ENCODE measurements at places on chromosomes 6 and 20.

- DNase-seq, result no peak
Measured at GRCh38 chr6:37021356-37022129, 16.1 kb downstream of the FGD2 start.

GRCh38 chr20:13552061-13552460 lies 86.7 kb downstream of the TASP1 start:
- no peak for DNase-seq

GRCh38 chr6:40598516-40598915 lies 11.4 kb upstream of the LRFN2 start:
- DNase-seq, result no peak

DNA sequence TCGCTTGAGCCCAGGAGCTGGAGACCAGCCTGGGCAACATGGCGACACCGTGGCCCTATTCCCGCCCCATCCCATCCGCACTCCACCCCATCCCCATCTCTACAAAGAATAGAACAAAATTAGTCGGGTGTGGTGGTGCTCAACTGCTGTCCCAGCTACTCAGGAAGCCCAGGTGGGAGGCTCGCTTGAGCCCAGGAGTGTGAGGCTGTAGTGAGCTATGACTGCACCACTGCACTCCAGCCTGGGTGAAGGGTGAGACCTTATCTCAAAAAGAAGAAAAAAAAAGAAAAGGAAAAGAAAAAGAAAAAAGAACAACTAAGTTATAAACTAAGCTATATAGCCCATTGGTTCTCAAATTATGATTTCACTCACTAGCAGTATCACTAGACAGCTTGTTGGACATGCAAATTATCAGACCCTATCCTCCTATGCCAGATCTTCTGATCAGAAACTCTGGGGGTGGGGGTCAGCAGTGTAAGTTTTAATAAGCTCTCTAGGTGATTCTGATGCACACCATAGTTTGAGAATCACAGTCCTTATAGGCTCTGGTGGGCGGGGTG lies 491 bp upstream of the ITCH start:
- DNase-seq, result no peak

DNA sequence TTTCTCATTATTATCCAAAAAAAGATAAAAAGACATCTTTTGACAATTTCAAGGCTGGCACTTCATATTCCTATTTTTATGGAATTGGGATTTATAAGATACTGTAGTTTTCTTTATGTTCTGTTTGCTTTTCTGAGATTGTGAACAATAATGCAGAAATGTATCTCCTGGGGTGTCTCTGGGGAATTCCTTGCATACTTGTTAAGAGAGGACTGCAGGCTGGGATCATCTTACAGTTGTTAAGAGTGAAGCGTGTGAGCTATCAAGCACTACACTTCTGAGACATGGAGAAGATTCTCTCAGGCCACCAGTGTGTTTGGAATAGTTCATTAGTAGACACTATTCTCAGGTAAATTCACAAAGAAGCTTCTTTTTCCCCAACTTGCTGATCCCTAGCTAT lies 963.3 kb upstream of the GJE1 start:
- DNase-seq, result peak; percentile 91

DNA sequence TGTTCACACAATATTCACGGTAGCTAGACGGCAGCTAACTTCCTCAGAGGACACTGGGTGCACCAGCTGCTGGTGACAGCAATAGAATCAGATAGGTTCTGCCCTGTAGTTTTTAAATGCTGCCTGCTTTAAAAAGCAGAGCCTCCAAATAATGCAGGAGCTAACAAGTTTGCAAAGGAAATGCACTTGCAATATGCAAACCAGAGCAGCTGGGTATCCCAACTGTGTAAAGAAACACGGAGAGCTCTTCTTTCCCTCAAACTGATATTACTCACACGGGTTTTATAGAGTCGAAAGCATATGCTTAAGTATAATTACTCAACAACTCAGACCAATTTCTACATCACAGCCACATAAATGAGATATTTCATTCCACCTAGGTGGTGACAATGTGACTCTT lies 432.7 kb downstream of the TFAP2A start:
- DNase-seq, result no peak

GRCh38 chr6:36430351-36430750 lies 12.3 kb downstream of the PXT1 start:
- DNase-seq, result no peak

DNA sequence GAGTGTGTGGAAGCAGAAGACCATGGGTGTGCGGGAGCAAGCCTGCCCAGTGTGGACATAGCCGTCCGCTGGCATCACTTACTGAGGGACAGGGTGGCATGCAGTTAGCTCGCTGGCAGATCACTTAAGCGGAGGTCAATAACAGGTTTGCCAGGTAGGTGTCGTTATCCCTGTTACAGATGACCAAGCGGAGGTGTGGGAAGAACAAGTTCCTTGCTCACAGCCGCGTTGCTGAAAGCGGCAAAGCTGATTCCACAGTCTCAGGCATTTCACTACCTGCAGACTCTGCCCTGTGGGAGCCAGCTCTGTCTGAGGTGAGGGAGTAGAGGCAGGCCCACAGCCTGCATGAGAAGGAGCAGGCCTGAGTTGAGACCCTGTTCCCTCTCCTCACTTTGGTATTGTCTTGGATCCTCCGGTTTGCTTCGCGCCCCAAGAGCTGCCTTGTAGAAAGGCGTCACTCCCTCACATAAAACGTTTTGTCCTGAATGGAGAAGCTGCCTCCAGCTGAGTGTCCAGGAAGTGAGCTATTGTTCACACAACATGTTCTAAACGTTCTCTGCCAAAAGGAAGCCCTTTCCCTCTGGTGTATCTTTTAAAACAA lies 96.9 kb downstream of the TCP11 start:
- no peak for DNase-seq

- DNase-seq, result no peak
Measured at GRCh38 chr6:143823548-143823947, 19.6 kb upstream of the LTV1 start.

GRCh38 chr6:125008261-125008703 lies 46.0 kb downstream of the RNF217 start:
- no peak for DNase-seq

GRCh38 chr6:168919470-168920179 lies 334.0 kb downstream of the THBS2 start:
- no peak for DNase-seq

DNA sequence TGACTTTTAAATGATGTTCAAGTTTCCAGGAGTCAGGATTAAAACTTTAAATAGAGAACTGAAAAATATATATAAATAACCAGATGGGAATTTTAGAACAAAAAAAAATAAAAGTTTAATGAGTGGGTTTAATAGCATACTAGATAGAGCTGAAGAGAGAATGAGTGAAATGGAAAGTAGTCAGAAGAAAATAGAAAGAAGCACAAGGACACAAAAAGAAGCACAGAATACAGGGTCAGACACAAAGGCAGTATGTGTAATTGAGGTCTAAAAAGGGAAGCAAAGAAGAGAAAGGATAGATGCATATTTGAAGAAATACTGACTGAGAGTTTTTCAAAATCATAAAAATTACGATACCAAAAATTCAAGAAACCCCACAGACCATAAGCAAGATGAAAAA lies 159.8 kb upstream of the FERMT1 start:
- DNase-seq, result no peak

- no peak for DNase-seq
Measured at GRCh38 chr6:123966618-123967017, 163.0 kb downstream of the NKAIN2 start.

DNA sequence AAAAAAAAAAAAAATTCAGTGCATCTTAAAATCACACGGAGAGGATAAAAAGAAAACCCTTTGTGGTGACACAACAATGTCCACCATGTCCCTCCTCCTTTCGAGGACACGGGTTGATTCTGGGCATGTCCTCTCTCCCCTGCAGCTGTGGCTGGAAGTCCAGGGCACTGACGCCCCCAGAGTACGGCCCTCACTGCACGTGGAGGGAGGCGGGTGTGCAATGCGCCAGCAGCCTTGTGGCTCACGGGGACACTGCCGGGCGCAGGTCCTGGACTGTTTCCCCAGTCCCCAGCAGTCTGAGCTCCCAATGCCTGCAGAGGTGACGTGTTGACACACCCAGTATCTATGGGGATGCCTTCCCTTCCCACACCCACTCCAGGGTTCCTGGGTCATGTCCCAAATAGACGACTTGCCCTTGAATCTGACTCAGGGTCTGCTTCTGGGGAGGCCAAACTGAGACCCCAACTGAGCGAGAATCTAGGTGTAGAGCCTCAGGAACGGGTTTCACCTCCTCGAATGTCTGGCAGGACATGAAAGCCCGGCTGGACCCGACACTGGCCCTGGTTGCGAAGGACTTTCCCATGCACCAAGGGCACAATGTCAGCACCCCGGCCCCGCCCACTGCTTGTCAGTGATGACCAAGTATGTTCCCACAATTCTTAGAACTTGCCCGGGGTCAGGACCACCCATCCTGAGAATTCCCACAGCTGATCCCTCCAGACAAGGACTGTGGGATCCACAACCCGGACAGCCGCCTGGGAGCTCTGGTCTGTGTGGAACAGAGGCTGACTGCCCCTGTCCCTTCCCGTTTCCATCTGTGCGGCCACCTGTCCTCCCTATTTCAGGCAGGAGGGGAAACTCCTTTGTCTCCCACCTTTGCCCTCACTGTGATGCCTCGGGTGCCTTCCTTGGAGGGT lies 425.1 kb upstream of the SULF2 start:
- no peak for DNase-seq

DNA sequence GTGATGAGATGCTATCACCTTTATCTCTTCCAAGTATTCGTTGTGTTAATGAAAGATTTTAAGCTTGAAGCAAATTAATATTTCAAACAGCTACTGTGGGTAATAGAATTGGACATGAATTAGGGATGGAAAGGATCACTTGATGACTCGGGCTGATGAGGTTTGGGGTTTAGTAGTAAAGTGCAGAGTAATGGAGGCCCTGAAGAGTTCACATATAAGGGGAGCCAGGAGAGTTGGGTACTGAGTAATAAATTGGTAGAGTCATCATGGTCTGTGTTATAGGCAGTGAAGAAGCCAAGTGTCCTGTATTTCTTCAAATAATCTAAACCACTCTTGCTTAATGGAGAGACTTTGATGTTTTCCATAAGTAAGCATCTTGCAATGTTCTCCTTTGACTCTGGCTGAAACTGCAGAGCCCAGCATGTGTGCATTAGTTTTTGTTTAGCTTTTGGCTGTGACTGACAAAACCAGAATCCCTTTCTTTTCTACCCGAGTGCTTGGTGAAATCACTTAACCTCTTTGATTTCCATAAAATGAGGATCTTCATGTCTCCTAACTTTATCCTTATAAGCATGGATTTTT lies 57.6 kb downstream of the L3MBTL3 start:
- no peak for DNase-seq

- DNase-seq, result no peak
Measured at GRCh38 chr6:126111327-126111726, 125.0 kb downstream of the TRMT11 start.

- DNase-seq, result peak; percentile 76
Measured at GRCh38 chr20:35171753-35172433, at the start of gene PROCR. PROCR (plus strand) TSS chr20:35172072; CDS start chr20:35172155, 83 bp downstream.

DNA sequence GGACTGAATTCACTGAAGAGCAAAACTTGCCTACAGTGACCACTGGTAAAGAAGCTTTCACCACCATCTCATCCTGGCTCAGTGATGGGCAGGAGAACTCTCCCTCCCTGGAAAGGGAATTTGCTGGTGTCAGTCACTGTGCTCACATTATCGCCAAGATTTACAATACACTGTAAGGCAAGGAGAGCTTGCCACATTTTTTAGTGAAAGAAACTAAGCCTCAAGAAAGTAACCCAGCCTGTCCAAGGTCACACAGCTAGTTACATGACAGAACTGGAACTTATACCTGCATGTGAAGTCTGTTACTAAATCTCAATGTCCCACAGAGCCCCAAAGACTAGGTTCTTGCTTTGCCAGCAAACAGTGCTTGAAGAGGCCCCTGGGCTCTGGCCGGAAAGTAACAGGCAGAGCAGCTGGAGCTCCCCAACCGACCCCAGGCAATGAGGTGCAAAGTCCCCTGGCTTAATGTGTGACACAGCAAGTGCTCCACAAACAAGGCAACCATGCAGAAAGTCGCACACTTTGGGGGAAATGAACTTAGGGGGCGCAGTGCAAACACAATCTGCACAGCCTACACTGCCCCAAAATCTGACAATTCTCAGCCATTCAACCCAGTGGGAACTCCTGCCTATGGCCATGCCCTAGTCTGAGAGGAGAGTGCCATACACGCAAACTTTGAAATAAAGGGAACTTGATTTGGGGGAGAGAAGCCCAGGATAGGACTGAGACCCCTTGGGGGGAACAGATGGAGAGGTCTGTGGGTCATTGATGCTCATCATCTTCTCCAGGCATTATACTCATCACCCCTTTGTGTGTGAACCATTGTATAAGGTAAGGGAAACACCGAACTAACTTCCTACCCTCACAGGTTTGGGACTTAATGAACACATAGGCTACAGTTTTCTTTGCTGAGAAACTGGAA lies 1.9 kb downstream of the BCL2L1 start:
- no peak for DNase-seq

- no peak for DNase-seq
Measured at GRCh38 chr6:17397764-17398194, 4.4 kb downstream of the CAP2 start.

DNA sequence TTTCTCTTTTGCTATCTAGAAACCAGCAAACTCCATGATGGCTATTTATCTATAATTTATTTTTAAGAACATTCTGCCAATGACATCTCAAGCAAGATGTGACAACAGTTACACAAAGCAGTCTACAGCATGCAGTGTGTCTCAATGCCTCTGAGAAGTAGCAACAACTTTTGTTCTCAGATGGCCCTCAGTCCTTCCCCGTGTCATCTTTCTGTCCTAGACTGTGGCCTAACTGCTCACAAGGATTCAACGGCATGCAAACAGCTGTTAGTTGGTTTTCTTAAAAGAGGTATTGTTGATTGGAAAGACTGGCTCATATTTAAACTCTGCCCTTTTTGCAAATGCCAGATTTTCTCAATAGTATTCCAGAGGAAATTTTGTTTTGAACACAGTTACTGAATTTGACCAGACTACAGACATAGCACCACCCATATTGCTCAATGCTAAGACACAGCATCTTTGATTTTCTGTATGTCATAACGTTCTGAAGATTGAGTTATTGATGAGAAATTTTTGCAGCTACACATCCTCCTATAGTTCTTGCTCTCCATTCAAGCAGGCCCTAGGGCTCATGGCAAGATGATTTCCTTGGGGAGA lies 26.1 kb upstream of the F13A1 start:
- DNase-seq, result no peak

DNA sequence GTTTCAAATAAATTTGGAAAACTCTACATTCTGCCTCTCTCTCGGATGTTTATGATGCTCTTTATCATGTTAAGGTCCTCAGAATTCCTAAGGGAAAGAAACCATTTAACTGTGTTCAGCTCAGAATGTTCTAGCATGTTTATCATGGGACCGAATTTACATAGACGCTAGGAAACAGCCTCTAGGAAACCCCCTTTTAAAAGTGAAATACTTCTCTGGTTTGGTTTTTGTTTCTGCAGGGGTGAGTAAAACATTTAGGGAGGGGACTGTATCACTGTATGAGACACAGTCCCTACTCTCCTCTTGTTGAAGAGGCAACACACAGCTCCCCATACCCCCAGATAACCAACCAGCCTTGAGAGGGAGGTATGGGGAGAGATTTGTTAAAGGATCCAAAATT lies 267.6 kb upstream of the SUPT3H start:
- DNase-seq, result no peak

- DNase-seq, result no peak
Measured at GRCh38 chr6:91082311-91082832, 495.5 kb upstream of the MAP3K7 start.

GRCh38 chr20:11015440-11015839 lies 341.6 kb upstream of the JAG1 start:
- no peak for DNase-seq

GRCh38 chr6:13920552-13920951 lies 4.2 kb upstream of the RNF182 start:
- no peak for DNase-seq

Measured in NCI-H2171 (cell line).